Body of pancreas (tissue), 4 donors: ENCODE measurements at places on chromosomes 1 and 21. TPM values are rescaled to one million over a fixed set of nuclear protein-coding genes. Genes with fewer than 3 reads are reported as not detected.

- DNase-seq = no peak
- H3K27me3 ChIP-seq = no peaks in the 10 kb centered on the region
- H3K27ac ChIP-seq = no peak overlapping the region
- no peak overlapping the region for H3K4me3 ChIP-seq
- H3K36me3 ChIP-seq = no peaks in the 10 kb centered on the region
Observed at GRCh38 chr1:64928325-64928724, 38.0 kb downstream of the JAK1 start.

ETV3 gene
- 5.6 TPM for total RNA-seq

GRCh38 chr1:246106342-246106763 is 400.7 kb downstream of the SMYD3 start:
- H3K27ac ChIP-seq = no peak overlapping the region
- no peak overlapping the region for H3K4me3 ChIP-seq
- DNase-seq = no peak
- peaks cover 6% of the 10 kb centered on the region for H3K4me1 ChIP-seq
- no peaks in the 10 kb centered on the region for H3K27me3 ChIP-seq

DNA sequence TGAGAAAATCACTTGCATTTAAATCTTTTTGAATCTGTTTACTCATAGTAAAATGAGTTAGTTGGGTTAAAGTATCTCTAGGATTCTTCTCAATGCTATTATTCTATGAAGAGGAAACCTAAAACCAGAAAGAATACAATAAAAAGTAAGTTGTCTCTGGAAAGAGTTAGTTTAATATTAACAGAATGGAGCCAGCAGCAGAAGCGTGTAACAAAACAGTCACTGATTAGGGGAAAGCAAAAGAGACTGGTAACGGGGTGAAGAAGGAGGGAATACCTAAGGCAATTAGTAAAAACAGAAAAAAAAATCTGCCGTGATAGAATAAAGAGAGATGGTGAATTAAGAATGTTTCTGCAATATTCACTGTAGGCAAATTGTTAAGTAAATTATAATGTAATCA is 60.0 kb downstream of the NRDC start:
- no peaks in the 10 kb centered on the region for H3K4me1 ChIP-seq
- DNase-seq = no peak
- peak overlapping the region; percentile 14 for H3K27ac ChIP-seq
- no peaks in the 10 kb centered on the region for H3K36me3 ChIP-seq
- H3K4me3 ChIP-seq = no peak overlapping the region

DNA sequence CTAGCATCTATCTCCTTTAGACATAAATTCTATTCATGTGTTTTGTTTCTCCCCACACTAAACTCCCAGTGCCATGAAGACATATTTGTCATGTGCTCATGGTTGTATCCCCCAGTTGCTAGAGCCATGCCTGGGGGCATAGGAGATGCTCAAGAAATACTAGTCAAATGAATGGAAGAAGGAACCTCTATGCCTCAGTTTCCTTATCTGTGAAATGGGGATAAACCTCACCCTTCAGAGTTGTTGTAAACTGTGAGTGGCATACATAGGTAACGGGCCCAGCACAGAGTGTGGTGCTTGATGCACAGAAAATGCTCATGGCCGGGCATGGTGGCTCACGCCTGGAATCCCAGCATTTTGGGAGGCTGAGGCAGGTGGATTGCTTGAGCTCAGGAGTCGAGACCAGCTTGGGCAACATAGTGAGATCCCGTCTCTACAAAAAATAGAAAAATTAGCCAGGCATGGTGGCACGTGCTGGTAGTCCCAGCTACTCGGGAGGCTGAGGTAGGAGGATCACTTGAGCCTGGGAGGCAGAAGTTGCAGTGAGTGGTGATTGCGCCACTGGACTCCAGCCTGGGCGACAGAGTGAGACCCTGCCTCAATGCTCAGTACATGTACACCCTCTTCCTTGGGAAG is 8.7 kb downstream of the LDLRAD2 start:
- no peaks in the 10 kb centered on the region for H3K36me3 ChIP-seq
- H3K4me3 ChIP-seq = no peak overlapping the region
- H3K27me3 ChIP-seq = no peaks in the 10 kb centered on the region
- H3K27ac ChIP-seq = no peak overlapping the region
- no peaks in the 10 kb centered on the region for H3K4me1 ChIP-seq
- DNase-seq = no peak

DNA sequence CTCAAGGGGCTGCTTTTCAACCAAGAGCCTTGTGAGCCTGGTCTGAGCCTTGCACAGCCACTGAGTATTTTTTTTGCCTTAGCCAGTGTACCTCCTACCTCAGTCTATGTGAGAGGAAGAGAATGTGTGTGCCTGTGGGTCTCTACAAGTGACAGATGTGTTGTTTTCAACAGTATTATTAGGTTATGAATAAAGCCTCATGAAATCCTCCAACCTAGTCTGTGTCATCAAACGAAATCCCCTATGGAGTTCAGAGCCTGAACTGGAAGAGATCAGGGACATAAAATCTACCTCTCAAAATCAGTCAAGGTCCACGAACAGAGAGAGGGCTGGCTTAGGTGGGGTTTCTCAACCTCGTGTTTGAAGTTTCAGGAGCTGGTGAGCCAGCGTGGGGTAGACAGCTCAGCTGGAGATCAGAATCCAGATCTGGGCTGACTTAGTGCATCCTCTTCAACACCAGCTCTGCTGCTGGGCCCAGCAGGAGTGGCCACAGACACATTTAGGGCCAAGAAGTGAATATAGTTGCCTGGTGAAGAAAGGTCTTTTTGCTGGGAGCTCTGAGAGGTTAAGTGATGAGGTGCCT is 8.2 kb downstream of the XKR8 start:
- no peak overlapping the region for H3K27ac ChIP-seq
- peaks cover 15% of the 10 kb centered on the region for H3K36me3 ChIP-seq
- H3K27me3 ChIP-seq = no peaks in the 10 kb centered on the region
- H3K4me3 ChIP-seq = no peak overlapping the region
- H3K4me1 ChIP-seq = no peaks in the 10 kb centered on the region

AMPD1 gene
- total RNA-seq = not detected

SH2D5 gene
- not detected for total RNA-seq

GRCh38 chr1:182662121-182662890 is 22.1 kb downstream of the RGS8 start:
- no peak overlapping the region for H3K27ac ChIP-seq
- no peaks in the 10 kb centered on the region for H3K4me1 ChIP-seq
- no peak for DNase-seq
- no peaks in the 10 kb centered on the region for H3K27me3 ChIP-seq

- peak overlapping the region; percentile 20 for H3K27ac ChIP-seq
- peak; percentile 50 for DNase-seq
- no peaks in the 10 kb centered on the region for H3K4me1 ChIP-seq
- no peaks in the 10 kb centered on the region for H3K27me3 ChIP-seq
- H3K36me3 ChIP-seq = no peaks in the 10 kb centered on the region
- no peak overlapping the region for H3K4me3 ChIP-seq
Observed at GRCh38 chr1:207335695-207336363, 14.4 kb downstream of the CD55 start.

DNA sequence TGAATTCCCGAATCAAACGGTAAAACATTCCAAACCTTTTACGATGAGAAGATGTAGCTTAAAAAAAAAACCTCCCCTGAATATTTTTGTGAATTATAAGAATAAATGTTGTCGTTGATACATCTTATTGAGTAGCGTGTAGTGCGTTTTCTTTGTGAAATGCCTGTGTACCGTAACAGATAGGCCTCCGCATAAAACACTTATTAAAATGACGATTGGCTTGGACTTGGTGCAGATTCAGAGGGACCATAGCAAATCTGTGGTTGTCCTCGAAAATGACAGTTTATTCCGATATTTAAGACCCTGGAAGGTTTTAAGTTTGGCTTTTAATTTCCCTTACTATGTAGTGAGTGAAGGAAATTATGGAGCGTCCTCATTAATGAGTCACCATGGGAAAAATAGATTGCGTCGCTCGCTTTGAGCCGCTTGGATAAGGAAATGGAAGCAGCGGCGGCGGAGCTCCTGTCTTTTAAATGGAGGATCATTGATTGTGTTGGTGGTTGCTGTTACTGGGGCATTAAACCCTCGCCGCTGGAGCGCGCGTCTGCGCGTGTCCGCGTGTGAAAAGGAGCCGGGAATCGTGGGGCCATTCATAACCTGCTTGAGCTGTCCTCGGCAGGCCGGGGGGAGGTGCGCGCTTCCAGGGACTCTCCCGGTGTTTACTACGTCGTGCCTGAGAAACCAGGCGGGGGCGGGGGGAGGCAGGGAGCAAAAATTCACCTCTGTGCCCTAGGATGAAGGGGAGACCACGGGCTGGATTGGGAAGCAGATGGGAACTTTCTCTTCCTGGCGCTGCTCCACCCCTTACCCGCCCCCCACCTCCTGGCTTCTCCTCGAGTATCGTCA is 1.6 kb downstream of the SPEN start:
- H3K36me3 ChIP-seq = no peaks in the 10 kb centered on the region
- peak overlapping the region; percentile 95 for H3K27ac ChIP-seq
- H3K4me3 ChIP-seq = peak overlapping the region; percentile 84
- DNase-seq = peak; percentile 90
- H3K4me1 ChIP-seq = peaks cover 61% of the 10 kb centered on the region
- H3K27me3 ChIP-seq = no peaks in the 10 kb centered on the region

GSTM5 gene
- 1.8 TPM for total RNA-seq

DNA sequence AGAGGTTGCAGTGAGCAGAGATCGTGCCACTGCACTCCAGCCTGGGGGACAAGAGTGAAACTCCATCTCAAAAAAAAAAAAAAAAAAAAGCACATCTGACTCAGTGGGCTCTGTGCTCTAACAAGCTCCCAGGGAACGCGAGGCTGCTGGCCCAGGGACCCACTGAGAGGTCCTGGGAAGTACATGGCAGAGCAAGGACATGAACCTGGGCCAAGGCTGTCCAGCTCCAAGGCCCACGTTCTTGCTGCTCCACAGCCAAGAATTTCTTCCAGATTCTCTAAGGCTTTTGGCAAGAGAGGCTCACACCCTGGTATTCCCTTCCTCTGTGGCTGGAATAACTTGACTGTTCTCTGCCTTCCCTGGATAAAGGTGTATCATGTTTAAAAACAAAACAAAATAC is 15.4 kb upstream of the AGTRAP start:
- no peak for DNase-seq
- no peak overlapping the region for H3K27ac ChIP-seq
- H3K4me1 ChIP-seq = peaks cover 12% of the 10 kb centered on the region
- H3K27me3 ChIP-seq = no peaks in the 10 kb centered on the region
- no peaks in the 10 kb centered on the region for H3K36me3 ChIP-seq

LDLRAD1 gene
- total RNA-seq = not detected

DNA sequence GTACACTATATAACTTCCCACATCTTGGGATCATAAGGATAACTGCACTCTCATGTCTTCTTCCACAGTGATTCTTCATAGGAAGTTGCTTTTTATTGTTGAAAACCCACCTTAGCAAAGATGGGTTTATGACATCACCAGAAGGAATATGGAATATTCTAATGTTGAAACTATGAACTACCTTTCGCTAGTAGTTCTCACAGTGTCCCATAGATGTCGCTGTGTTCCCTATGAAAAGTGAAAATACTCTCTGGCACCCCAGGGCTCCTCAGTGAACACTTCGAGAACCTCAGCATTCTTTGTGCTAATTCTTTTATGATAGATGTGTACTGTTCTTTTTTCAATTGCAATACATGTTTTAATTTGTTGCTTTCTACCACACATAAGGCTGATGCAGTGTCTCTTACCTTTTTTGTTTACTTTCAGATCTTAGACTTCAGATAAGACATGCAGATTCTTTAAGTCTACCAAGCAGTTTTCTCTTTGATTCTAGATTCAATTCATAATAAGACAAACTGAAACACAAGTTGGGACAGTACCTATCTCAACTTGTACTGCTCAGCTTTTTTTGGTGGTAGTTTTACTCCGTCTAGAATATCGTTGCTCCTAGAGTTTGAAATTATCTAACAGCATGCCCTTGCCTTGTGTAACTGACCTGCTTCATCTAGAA is 90.8 kb downstream of the GTF2B start:
- peak; percentile 34 for DNase-seq
- no peak overlapping the region for H3K27ac ChIP-seq
- no peaks in the 10 kb centered on the region for H3K27me3 ChIP-seq

OLIG2 gene
- total RNA-seq = not detected

DNA sequence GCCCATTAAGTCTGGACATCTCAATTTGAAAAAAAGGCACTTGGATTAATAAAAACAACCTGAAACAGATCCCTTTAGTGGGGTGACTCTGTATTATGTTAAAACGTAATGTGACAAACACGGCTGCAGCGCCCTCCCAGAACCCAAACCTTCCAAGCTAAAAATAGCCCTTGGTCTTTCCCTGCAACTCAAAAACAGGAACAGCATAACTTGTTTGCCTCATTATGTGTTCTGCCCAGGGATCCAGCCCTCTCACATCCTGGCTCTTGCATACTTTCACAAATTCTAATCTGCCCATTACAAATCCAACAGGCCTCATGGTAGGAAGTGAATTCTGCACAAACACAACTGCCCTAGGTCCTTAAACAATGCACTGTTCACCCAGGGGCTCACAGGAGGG is 94.7 kb upstream of the GADD45A start:
- no peak for DNase-seq
- no peaks in the 10 kb centered on the region for H3K36me3 ChIP-seq
- no peaks in the 10 kb centered on the region for H3K27me3 ChIP-seq
- no peak overlapping the region for H3K27ac ChIP-seq

ATXN7L2 gene
- 2.6 TPM for total RNA-seq

DNA sequence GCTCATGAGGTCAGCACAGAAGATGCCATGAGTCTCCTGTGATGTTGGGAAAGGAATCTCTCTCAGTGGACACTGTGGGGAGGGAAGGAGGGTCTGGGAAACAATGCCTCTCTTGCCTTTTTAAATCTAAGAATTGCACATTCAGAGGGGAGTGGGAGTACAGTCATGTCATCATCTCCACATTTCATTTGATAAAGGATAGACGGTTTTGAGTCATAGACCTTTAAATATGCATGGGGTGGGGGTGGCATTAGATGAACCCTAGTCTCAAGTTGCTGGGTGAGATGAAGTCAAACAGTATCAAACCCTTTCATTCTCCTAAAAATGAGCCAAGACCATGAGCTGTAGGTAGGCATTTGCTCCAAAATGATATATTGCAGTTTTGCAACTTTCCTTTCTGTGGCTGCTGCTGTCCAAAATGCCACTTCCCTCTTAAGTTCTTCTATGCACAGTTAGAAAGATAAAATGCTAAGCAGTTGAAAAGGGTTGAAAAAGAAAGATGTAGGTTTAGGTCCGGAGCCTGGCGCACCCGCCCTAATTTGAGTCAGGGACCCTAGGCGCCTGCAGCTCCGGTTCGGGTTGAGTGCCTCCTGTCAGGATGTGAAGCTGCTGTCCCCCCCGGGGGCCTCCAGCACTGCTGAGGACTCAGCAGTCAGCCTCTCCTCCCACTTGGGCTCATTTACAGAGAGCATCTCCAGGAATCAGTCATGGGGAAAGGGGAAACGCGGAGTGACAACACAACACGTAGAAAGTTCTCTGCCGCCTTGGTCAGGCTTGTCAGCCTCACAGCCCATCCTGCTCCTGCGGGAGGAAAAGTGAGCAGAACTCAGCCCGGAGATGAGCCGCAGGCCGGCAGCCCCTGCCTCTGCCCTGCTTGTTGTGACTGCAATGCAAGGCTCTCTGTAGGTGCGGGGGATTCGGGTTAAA is 479.3 kb upstream of the RUNX1 start:
- H3K27ac ChIP-seq = peak overlapping the region; percentile 47
- no peak for DNase-seq
- H3K36me3 ChIP-seq = no peaks in the 10 kb centered on the region
- no peak overlapping the region for H3K4me3 ChIP-seq
